ENCODE measurements at places on chromosomes 2 and 18. TPM values are rescaled to one million over a fixed set of nuclear protein-coding genes. Genes with fewer than 3 reads are reported as not detected.

The PRKRA gene
- 64.4 TPM for total RNA-seq

The PLEKHH2 gene
- 8.4 TPM for total RNA-seq

The CYP27C1 gene
- total RNA-seq = 2.2 TPM

The SH3YL1 gene
- 87.8 TPM for total RNA-seq

The INO80D gene
- total RNA-seq = 25.4 TPM

The GRP gene
- 9.4 TPM for total RNA-seq

The RBKS gene
- total RNA-seq = 1.2 TPM

The SATB2 gene
- 532 TPM for total RNA-seq

The ABCG8 gene
- total RNA-seq = 0.31 TPM

The TMEM131 gene
- 42.9 TPM for total RNA-seq

The AKAIN1 gene
- 3.6 TPM for total RNA-seq

The TYMS gene
- 2.0 TPM for total RNA-seq

The DHRS9 gene
- 0.94 TPM for total RNA-seq

The CHRND gene
- total RNA-seq = not detected

The MROH2A gene
- not detected for total RNA-seq

The HK2 gene
- 5.3 TPM for total RNA-seq

The SLC5A7 gene
- total RNA-seq = 0.94 TPM

The CCDC195 gene
- not detected for total RNA-seq
